ENCODE measurements at places on chromosomes 11 and 22.

DNA sequence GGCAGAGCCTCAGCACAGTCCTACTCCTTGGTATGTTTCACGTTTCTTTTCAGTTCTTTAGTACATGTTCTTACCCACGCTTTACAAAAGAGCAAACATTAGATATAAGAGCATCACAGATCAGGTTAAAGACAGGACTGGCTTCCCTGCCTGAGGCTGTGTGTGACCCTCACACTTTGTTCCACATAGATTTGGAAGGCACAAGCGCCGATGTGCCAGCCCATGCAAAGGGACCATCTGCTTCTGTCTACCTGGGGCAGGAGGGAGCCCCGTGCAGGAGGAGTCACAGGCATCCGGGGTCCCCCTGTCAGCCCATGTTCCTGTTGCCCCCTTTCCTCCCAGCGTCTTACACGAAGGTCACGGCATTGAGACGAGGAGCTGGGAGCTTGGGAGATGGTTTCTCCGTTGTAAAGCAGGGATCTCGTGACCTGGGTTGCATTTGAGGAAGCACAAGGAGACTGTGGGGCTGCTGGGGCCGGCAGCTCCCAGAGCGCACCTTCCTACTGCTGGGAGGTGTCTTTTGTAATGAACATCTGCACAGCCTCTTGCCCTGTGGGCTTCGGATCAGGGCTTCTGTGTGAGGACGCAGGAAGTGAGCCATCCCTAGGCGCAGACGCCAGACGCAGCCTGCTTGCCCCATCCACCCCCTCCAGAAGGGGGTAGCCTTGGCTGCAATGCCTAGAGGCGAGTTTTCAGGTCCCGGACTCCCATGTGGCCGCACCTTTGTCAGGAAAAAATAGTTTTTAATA lies 72.6 kb downstream of the SCN3B start:
- DNase-seq = no peak

DNA sequence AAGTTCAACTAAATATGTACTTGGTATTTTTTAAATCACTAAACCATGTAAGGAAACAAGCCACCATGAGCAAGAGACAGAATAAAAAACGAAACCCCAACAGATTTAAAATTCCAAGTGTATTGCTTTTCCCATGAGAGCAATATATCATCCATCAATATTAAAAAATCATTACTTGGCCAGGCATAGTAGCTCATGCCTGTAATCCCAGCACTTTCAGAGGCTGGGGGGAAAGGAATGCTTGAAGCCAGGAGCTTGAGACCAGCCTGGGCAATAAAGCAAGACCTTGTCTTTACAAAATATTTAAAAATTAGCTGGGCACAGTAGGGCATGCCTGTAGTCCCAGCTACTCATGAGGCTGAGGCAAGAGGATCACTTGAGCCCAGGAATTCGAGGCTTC lies 190.8 kb downstream of the TTC28 start:
- no peak for DNase-seq

- no peak for DNase-seq
These were observed 33.0 kb downstream of the CCDC34 start for GRCh38 chr11:27329867-27330632.

DNA sequence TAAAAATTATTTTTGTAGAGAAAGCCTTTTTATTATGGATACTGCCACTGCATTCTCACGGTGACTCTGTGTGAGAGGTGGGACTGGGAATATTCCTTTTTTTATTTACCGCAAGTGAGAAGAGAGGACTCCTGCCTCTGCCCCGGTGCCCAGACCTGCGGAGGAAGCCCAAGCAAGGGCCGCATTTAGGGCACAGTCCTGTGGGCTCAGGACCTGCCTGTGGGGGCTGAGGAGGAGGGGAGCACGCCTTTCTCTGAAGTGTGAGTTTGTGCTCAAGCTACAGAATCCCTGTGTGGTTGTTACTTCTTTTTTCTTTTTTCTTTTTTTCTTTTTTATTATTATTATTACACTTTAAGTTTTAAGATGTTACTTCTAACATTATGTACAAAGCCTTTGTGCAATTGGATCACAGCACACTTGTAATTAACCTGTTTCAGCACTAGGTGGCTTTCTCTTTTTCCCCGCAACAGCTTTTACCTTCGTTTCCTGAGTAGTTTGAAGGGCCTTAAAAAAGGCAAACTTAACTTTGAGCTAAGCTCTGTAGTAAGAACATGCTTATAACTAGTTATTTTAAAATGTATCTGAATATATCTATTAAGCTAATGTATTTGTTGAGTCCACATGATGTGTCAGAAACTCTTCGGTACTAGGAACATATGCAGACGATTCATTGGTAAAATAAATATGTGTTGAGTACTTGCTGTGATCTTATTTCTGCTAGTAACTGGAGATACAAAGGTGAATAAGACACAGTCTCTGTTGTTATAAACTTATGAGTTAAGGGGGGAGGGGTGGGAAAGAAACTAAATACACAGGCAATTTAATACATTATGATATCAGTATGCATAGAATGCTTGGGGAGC lies 18.3 kb downstream of the AMOTL1 start:
- DNase-seq = no peak

DNA sequence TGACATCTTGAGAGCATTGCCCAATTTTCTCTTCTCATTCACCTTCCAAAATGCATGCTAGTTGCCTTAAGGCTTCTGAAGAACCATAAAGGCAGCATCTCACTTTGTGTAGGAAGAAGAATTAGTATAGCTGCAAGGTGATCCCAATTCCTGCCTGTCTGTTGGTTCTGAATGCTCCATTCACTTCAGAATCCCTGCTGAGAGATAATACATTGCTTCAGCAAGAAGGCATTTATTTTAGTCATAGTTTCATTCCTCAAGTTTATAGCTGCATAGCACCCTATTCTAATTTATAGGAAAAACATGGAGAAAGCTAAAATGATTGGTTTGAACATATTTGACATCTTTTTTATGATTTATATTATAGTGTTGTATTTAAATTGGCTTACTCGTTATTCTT lies 181.3 kb downstream of the METTL15 start:
- DNase-seq = no peak

- DNase-seq = no peak
These were observed 36.1 kb downstream of the MMP20 start for GRCh38 chr11:102589047-102589459.

DNA sequence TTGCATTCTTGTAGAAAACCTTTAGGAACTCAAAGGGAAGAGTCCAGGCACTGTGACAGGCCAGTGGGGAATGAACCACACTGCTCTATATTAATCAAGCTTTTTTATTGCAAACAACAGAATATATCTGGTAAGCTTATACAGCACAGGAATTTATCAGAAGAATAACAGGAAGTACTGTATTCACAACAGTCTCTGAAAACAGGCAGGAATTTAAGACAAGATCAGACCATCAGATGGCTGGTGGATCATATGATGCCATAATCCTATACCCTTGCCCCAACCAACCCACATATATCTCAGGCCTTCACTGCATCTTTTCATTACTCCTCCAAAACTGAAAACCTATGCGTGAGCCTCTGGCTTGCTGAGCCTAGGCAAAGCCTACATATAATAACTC lies 1.0 kb upstream of the HTATIP2 start:
- no peak for DNase-seq
